Astrocyte (in vitro differentiated cells and primary cell): ENCODE measurements at places on chromosomes 7 and 10.

DNA sequence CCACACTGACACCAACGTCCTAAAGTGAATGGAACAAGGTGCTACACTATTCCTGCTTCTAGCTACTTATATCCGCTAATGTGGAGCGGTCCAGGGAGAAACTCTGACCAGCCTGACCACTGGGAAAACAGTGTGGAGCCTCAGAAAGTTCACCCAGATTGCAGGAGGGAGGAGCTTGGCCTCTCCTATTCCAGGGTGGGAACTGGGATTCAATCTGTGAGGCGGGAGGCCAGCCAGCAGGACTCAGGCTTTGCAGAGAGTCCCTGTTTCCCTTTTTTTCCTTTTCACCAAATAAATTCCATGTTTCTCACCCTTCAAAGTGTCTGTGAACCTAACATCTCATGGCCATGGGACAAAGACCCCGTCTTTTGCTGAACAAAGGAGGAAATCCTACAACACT, 86.4 kb upstream of the SEMA3C start:
- no peak for DNase-seq

- DNase-seq, result no peak
Measured at GRCh38 chr10:73641328-73642060, at the start of gene MYOZ1. MYOZ1 (minus strand) TSS chr10:73641474; CDS start chr10:73640017, 1,457 bp downstream.

DNA sequence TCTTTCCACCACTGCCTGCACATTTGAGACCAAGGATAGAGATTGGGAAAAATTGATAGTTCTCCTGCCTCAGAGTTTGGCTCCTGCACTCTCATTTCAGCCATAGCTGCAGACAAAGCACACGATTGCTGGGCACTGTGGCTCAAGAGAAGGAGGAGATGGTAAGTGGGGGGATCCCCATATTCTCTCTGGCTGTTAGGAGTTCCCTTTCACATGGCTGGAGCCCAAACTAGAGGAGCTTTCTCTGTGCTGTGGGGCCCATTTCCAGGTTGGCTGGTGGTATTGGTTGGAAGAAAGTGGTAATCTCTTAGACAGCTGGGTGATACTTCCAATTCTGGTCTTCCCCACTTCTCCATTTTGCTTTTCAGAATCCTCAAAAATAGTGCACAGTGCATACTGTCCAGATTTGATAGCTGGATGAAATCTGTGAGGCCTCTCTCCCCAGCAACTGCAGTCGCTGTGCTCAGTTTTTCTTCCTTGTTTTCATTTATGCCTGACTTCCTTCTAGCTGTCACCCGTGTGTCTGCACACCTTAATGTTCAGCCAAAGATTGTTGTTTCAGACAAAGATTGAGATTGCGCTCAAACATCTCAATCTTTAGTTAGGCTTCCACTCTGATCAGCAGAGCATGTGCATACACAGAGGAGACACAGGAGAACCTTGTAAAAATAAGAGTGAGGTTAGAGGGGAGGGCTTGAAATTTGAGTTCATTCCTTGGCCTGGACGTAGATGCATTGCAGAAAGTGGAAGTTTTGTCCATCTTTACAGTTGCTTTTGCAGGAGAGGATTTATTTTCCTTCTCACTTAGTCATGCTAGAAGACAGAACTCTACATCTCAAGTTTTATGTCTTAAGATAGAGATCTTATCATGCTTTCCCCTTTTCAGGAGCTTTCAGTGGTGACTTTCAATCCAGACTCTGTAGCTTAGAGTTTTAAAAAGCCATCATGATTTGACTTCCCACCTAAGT, 28.6 kb downstream of the RABGEF1 start:
- no peak for DNase-seq

DNA sequence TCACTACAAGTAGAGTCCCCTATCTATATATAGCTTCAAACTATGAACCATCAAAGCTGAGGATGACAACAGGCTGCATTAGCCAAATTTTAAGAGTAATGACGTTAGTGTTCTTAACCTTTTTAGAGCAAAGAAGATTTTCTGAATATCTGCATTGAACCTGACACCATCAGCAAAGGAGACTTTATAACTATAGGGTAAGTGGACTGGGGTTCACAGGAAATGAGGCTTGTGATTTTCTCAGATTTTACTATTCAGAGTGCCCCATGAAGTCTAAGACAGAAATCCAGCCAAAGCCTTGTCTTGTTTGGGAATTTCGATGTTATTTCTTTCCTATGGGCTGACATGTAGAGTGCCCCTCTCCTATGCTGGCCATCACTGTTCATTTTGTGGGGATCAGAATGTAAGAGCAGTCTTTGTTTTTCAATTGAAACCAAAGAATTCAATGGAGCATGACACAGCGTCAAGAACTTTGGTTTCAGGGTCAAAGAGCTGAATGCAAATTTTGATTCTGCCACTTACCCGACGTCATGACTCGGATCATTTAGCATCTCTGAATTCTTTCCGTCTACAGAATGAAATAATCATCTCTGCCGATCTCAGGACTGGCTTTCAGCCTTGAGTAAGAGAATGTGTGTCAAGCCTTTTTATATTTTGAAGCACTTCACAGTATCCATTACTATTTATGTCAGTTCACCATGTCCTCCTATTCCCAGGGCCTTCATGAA, 52.7 kb downstream of the DENND11 start:
- DNase-seq, result peak; percentile 56

GRCh38 chr10:67296926-67297325, 371.1 kb downstream of the LRRTM3 start:
- DNase-seq, result no peak

- no peak for DNase-seq
Measured at GRCh38 chr10:71817831-71818655, 33.0 kb downstream of the PSAP start.

DNA sequence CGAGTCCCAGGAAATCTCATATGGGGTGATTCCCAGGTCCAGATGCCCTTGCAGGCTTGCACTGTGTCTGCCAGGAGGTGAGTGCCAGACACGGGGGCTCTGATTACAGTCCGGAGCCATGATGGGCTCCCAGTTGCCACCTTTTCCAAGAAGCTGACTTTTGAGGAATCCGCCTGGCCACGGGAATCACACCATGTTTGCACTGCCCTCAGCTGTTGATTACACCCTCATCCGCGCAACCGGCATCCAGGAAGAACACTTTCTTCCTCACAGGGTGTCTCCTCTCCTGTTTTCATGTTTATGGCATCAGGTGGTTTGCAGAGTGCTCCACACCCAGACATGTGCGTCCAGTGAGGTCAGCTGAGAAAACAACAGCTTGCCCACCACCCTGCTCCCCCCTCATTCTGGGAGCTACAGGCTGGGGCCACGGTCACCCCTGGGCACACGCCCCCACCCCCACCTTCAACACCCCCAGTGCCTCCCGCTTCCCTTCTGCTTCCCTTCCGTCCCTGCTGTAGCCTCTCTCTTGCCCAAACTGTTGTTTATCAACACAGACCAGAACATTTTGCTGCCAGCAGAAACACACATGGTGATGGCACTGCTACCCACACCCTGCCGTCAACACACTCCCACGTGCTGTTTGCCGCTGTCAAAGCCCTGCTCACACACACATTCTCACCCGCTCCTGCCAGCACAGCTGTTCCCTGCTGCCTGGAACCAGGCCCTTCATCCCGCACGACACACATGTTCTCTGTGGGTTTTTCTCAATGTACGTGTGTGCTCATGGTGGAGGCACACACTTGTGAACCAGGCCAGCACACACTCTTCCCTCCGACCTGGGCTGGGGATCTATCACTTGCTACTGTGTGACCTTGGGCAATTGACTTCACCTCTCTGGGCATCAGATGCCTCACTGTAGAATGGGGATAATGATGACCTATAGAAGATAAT, 35.8 kb downstream of the DDIT4 start:
- no peak for DNase-seq

- DNase-seq, result no peak
Measured at GRCh38 chr10:11404901-11405300, 206.5 kb downstream of the USP6NL start.

DNA sequence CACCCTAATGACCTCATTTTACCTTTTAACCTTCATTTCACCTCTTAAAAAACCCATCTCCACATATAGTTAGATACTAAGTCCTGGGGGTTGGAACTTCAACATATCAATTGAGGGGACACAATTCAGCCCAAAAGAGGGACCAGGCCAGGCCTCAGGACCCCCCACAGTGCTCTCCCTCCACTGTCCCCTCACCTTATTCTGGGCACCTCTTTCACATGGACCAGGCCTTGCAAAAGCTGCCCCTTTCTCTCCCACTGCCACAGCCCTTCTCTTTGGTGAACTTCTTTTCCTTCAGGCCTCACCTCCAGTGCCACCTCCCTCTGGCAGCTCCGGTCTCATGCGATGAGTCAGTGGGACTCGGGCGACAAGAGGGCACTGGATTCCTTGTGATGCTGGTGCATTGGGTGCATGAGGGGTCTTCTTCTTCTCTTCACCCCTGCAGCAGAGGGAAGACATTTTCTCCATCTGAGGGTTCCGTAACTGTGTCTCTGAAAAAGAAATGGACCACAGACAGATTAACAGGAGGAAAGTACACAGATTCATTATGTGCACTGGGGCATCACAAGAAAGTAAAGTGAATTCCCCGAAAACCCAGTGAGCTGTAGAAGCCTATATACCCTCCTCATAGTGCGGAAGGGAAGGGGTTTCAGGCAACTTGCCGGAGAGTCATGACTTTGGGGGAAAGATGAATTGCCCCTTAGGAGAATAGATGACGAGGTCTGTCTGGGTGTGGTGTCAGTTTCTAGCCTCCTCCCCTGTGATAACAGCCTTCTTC, 288.7 kb upstream of the IGFBP3 start:
- DNase-seq, result no peak

- no peak for DNase-seq
Measured at GRCh38 chr7:84207025-84207424, 12.4 kb upstream of the SEMA3A start.

- peak; percentile 4 for DNase-seq
Measured at GRCh38 chr10:11488126-11488525, 123.3 kb downstream of the USP6NL start.

- DNase-seq, result peak; percentile 97
Measured at GRCh38 chr7:116271963-116272886, 61.9 kb downstream of the TES start.

GRCh38 chr7:129093867-129094456, 39.1 kb upstream of the TNPO3 start:
- no peak for DNase-seq

GRCh38 chr7:108581655-108582491, 12.2 kb downstream of the DNAJB9 start:
- no peak for DNase-seq

GRCh38 chr7:101582971-101583370, 46.1 kb downstream of the MYL10 start:
- DNase-seq, result no peak

DNA sequence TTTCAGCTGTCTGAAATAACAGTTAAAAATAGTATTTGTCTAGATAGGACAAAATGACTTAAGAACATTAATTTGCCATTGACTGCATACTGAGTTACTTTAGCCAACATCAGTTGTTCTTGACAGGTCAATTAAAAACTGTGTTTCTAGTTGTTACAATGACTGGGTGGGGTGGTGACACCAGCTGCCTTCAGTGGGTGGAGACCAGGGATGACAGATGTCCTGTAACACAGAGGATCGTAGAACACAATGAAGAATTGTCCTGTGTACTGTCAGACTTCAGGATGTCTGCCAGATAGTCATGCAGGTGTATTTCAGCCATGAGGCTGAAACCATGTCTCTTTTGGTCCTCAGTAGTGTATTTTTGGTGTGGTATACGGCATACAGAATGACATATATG, 24.4 kb downstream of the TRUB1 start:
- DNase-seq, result no peak

DNA sequence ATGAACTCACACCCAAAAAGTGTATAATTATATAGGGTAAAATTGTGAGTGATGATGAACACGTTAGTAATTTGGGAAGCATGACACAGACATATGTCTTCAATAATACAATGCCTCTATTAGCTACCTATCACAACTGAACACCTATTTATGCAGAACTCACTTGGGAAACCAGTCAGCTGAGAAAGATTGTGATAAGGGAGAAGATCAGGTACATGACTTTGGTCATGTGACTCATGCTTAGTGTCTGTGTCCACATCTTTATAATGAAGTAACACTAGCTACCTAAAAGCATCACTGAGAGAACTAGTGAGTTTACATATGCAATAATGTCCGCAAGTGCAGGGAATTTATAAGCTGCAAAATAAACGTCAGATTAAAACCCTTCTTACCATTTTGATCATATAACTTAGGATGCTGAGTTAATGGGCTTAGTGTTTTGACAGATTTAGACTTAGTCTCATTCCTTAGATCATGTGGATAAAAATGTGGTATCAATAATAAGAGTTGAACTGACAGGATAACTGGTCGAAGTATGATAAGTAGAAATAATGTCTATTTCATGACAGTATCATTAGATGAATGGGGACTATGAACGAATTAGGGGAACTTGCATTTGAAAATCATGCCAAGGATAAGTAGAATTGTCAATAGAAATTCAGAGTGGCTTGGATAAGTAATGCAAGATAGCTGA, 11.6 kb downstream of the VWDE start:
- DNase-seq, result no peak

GRCh38 chr7:146670532-146670931, 553.9 kb downstream of the CNTNAP2 start:
- DNase-seq, result no peak

- no peak for DNase-seq
Measured at GRCh38 chr7:102994567-102994966, 80.0 kb downstream of the FBXL13 start.

- no peak for DNase-seq
Measured at GRCh38 chr10:37479469-37479868, 354.1 kb downstream of the ANKRD30A start.

- DNase-seq, result peak; percentile 68
Measured at GRCh38 chr10:62467527-62467926, 93.4 kb downstream of the ZNF365 start.

DNA sequence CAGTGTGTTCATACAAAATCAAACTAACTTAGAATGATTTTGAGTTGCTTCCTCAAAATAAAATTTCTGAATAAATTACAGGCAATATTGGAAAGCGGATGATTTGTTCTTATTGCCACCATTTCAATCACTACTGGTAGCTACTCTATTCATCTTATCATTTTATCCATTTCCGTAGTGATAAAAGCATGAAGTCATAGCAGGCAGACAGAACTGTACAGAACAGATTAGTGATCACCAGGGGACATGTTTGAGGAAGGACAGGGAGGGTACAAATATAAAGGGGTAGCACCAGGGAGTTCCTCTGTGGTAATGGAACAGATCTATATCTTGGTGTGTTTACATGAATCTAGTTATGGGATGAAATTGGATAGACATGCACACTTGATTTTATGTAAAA, 138.5 kb downstream of the WNT2 start:
- no peak for DNase-seq

- DNase-seq, result no peak
Measured at GRCh38 chr7:50306494-50307367, 2.2 kb downstream of the IKZF1 start.

- no peak for DNase-seq
Measured at GRCh38 chr10:27157150-27157549, 2.0 kb downstream of the MASTL start.
